ENCODE measurements at places on chromosomes 12 and 14.

GRCh38 chr14:26190646-26191045, 407.2 kb downstream of the NOVA1 start:
- no peak for DNase-seq

DNA sequence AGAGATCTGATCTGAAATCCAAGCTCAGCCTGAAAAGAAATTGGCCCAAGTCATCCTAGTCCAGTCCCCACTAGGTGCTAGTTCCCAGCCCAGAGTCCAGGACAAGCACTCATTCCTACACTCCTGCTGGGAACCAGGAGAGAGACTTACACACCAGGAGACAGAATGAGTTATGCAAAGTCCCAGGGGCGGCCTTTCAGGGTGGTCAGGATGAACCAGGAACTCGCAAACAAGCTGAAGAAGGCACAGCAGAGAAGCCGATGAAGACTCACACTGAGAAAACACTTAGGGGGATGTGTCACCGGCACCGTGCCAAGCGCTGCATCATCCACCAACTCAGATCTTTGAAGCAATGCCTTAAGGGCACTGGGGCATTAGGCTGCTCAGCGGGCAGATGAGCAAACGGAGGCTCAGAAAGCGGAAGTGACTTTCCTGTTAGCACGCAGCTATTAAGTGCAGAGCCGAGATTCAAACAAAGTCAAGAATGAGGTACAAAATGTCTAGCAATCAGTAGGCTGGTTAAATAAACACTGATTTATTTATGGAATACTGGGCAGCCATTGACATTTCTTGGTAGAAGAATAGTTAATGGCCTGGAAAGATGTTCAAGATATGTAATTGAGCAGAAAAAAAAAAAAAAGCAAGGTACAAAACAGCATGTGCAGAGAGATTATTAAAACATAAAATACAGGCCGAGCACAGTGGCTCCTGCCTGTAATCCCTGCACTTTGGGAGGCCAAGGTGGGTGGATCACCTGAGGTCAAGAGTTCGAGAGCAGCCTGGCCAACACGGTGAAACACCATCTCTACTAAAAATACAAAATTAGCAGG, 78.7 kb downstream of the LRRC74A start:
- peak; percentile 88 for DNase-seq

DNA sequence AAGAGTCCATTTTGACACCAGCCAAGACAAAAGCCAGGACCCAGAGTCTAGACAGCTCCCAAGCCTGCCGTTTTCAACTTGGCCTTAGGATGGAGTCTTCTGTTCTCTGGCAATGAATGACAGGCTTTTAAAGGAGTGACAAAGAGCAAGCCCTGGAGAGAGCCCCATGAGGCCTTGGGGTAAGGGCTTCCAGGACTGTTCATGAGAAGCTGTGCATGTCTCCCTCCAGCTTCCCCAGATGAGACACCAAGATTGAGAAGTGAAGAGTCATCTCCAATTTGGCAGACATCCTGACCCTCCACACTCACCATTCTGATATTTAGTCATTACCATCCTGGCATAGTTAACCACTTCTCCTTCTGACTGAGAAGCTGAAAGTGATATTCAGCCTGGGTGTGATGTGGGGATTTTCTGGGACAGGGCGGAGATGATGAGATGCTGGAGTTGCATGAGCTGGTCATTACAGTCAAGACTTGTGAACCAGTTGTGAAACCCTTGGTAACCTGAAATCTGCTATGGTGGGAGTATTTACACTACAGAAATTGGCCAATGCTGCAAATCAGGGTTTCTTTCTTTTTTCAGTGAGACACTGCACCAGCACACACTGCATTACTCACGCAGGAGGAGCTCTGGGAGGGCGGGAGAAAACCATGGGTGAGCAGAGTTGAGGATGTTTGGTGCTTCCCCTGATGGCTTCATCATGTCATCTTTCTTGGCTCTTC, 77.8 kb downstream of the VCPKMT start:
- DNase-seq: peak; percentile 91

DNA sequence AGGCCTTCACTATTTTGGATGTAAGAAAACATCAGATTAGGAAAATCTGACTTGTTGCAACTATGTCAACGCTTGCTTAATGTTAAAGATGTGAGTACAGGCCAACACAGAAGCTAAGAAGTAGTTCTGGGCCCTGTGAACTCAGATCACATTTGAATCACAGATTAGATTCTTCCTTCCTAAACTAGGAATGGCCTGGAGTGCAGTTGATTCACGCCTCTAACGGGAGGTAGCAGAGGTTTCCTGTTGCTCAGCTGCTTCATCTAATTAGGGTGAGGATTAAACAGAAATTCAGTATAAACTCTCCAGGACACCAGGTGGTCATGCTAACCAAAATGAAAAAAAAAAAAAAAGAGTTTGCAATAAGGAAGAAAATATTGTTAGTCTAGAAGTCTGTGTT, 314.3 kb downstream of the TRHDE start:
- no peak for DNase-seq

DNA sequence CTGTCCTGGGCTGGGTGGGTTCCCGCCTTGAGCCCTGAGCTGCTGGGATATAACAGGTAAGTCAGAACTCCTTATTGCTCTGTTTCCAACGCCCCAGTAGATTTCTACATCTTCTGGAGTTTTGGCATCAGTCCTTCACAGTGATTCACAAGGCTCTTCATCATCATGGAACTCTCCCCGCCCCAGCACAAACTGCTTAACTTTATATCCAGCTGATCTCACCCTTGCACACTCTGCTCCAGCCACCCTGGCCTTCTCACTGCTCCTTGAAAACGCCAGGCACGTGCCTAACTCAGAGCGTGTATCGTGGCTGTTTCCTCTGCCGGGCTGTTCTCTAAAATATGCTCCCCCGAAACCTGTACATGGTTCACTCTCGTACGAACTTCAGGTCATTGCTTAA, 264.9 kb downstream of the NOVA1 start:
- DNase-seq: peak; percentile 10

DNA sequence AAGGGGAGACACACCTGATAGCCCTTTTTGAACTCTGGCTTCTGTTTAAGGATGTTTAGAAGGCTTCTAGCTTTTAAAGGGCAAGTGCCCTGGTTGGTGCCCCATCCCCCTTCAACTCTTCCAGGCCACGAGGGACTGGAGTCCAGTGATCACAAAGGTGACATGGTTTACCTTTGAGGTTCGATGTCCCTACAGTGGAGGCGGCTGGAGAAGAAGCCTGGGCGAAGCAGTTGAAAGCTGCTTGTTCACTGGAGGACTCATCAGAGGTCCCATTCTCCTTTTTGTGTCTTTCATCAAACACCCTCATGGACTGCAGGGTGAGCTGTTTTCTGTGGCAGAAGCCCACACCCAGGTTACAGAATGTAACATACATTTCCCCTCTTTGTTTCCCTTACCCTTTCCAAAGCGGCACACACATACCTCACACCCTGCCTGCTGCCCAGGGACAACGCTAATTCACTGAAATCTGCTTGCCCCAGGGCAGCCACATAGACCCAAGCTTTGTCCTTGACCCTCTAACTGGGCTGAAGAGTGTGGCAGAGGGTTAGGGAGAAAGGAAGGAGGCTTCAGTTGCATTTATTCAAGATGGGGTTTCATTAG, 7.7 kb downstream of the TBX3 start:
- no peak for DNase-seq

GRCh38 chr14:105005329-105005928, 15.5 kb downstream of the CDCA4 start:
- DNase-seq: no peak

DNA sequence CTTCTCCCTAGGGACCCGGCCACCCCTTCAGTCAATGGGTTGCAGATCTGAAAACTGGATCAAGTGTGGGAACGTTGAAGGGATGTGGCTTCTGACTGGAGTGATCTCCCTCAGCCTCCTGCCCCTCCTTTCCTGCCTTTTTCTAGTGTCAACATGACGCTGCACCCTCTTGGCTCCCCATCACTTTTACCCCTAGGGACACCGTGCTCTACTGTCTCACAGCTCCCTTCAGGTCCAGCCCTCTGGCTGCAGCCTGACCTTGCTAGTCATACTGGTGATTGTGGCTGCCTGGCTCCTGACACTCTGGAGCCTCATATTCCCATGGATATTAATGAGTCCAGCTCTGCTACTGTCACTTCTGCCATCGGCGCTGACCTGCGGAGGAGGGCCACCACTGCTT, 51.5 kb upstream of the RASSF3 start:
- no peak for DNase-seq

GRCh38 chr12:779745-780734, 27.7 kb downstream of the WNK1 start:
- peak; percentile 53 for DNase-seq
